A549 treated with Mapracorat at 1 μM for 4 hours (cell line): ENCODE measurements at places on chromosomes 5 and 9. TPM values are rescaled to one million over a fixed set of nuclear protein-coding genes. Genes with fewer than 3 reads are reported as not detected.

WDR70 gene
- 10.7 to 13.7 TPM (median 12.2 TPM) in 5 replicates for total RNA-seq

PCDHGA10 gene
- 0.02 to 0.03 TPM in 2 of 5 replicates, not detected in the others for total RNA-seq

SPAAR gene
- total RNA-seq: 0.13 TPM in 1 of 5 replicates, not detected in the others

TPPP gene
- 5.5 to 8.3 TPM (median 6.9 TPM) in 5 replicates for total RNA-seq

SH3GL2 gene
- 0.05 to 0.08 TPM (median 0.07 TPM) in 3 of 5 replicates, not detected in the others for total RNA-seq
